ENCODE measurements at places on chromosomes 1 and 21.

DNA sequence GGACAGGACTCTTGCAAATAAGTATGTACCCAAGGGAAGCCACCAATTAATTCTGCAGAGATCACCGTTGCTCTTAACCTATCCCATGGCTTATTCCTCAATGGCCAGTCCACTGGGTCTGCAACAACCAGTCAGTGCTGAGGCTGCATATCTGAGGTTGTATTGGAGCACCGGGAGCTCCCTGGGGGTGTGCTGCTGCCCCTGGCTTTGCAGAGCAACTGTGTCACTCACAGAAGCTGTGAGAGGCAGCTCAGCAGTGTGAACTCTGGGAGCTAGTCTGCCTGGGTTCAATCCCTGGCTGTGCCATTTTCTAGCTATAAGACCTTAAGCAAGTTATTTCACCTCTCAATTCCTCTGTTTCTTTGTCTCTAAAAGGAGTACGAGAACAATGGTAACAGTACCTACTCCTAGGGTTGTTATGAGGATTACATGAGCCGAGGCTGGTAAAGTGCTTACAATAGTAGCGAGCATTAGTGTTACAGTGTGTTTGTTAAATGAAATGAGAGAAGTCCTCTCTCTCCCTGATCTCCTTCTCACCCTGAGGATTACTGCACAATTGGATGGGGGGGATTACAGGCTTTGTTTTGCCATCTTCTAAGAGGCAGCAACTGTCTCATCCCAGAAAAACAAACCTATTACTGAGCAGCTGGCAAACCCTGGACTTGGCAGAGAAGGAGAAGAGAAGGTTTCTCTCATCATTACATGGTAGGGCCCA is 3.6 kb downstream of the RXRG start:
- DNase-seq, result no peak

- DNase-seq, result no peak
These were observed 45.7 kb downstream of the MTF2 start for GRCh38 chr1:93124556-93125355.

GRCh38 chr1:61504852-61505390 is 220.0 kb downstream of the TM2D1 start:
- no peak for DNase-seq

DNA sequence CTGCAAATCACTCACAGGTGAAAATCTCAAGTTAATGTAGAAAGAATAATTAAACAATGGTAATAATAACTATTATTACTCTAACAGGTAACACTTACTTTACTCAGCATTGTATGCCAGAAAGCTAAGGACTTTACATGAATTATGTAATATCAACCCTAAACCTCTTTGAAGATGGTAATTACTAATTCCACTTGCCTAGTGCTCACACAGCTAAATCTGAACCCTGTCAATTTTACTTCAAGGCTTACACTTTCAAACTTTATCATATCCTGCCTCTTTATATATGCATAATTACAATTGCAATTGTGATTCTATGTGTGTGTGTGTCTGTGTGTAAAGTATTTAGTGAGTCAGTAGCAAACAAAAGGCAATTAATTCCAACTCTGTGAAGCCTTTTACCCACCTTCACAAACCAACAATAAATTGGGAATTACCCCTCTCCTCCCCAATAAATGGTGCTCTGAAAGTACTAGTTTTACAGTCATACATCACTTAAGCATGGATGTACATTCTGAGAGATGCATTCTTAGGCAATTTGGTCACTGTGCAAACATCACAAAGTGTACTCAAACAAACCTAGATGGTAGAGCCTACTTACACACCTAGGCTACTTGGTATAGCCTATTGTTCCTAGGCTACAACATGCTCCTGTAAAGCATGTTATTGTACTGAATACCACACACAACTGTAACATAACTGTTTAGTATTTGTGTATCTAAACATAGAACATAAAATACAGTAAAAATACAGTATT is 5.9 kb downstream of the ZNF644 start:
- no peak for DNase-seq

DNA sequence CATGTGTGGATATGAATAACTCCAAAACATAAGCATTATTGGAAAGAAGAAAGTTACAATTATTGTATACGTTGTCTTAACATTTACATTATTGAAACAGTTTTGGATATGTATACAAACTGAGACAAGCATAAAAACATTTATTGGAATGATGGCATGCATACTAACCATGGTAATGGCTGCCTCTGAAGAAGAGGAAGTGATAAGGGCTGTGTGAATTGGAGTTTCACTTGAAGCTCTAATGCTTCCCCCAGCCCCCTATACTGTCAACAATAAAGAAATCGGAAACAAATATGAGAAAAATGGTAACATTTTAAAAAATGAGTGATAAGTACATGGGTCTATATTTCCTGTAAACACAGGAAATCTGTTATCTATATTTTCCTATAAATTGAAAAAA is 367.7 kb upstream of the DPYD start:
- no peak for DNase-seq

DNA sequence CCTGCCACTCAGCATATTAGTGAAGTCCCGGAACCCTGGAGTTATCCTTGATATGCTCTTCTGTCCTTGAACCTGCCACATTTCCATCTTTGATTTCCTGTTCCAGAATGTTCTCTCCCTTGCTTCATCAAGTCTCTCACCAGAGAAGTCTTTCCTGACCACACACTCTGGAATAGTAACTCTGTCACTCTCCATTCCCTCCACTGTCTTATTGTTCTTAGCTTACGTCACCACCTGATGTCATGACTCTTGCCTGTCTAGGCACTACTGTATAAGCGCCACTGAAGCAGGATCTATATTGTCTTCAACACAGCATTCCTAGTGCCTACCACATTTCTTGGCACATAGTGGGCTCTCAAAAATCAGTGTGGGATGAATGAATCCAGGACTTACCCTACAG is 65.4 kb upstream of the SMYD2 start:
- no peak for DNase-seq

- DNase-seq, result no peak
These were observed 185.4 kb downstream of the LYPLAL1 start for GRCh38 chr1:219359126-219359525.

- no peak for DNase-seq
These were observed 103.7 kb downstream of the SLC16A1 start for GRCh38 chr1:112852276-112852675.

DNA sequence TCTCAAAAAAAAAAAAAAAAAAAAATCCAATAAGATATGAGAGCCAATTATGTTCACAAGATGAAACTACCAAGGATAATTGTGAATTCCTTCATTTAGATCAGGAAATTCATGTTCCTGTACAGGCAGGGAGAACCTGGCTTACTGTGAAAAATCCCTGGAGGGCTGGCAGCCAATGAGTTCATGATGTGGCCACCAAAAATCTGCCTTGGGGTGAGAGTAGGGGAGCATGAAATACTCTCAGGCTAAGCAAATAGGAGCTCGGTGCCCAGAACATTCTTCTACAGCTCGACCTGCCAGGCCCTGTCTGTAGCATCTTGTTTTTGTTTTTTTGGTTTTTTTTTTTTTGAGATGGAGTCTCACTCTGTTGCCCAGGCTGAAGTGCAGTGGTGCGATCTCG is 50.1 kb downstream of the PIK3CD start:
- DNase-seq, result no peak

All from immature natural killer cell (primary cell).